ENCODE measurements at places on chromosomes 2 and 18.

- no peak for DNase-seq
These were observed 37.7 kb downstream of the ANKRD12 start for GRCh38 chr18:9174302-9174701.

GRCh38 chr2:115779085-115779632 is 1336.7 kb downstream of the DPP10 start:
- no peak for DNase-seq

GRCh38 chr2:113174376-113174750 is 592 bp downstream of the PSD4 start:
- DNase-seq, result no peak

- peak; percentile 25 for DNase-seq
These were observed 66.9 kb upstream of the SMAD2 start for GRCh38 chr18:47997338-47997780.

- peak; percentile 11 for DNase-seq
These were observed 252.9 kb downstream of the PRKCE start for GRCh38 chr2:45904267-45904945.

GRCh38 chr2:65731476-65731875 is 299.1 kb upstream of the SPRED2 start:
- no peak for DNase-seq

DNA sequence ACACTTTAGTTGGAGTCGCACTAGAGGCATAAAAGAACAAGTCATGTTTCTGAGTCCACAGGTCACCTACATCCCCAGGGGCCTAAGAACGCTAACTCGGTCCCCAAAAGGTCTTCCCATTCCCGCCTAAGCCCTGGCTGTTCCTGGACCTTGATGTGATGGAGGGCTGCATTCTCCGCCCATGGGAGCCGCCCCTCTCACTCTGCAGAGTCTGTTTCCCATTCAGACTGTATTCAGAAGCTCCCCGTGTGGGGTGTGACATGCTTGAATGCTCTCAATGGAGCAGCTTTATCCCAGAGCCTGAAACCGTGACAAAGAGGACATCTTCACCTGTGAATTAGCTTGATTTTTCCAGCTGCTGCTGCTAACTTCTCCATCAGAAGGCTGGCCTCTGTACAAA is 319.0 kb upstream of the KLHL29 start:
- no peak for DNase-seq

GRCh38 chr2:95350774-95351597 is 51.5 kb upstream of the FAHD2A start:
- DNase-seq, result no peak

DNA sequence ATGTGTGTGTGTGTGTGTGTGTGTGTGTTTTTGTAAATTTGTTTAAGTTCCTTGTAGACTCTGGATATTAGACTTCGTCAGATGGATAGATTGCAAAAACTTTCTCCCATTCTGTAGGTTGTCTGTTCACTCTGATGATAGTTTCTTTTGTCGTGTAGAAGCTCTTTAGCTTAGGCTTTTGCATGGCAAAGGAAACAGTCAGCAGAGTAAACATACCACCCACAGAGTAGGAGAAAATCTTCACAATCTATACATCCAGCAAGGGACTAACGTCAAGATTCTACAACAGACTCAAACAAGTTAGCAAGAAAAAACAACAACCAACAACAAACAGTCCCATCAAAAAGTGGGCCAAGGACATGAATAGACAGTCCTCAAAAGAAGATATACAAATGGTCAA is 336.7 kb upstream of the ATP5MC3 start:
- DNase-seq, result no peak

DNA sequence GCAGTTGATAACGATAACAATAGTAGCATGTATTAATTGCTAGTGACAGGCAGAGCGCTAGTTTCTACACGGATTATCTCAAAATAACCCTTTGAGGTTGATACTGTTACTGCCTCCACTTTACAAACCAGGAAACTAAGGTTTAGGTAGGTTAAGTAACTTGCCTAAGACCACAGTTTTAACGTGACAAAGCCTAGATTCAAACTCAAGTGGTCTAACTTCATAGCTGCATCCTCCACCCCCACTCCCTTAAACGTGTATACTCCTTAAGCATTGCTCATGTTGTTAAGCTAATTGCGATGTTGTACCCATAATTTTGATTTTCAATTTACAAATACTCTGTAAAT is 1.2 kb downstream of the ME2 start:
- DNase-seq, result no peak

DNA sequence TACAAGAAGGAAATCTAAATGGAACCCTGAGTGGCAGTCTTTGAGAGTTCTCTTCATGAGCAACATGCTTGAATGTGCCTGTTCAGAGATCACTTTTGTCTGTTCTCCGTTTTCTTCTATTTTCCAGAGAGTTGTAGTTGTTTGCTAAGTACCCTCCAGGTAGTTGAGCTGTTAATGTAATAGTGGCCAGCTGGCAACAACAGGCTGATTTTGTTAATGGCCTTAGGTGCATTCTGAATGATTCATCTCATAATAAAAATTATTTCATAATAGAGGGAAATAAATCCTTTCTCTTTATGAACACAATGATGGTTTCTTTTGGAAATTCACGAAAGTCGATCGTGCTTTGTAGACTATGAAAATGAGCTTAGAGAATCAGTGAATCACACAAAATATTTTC is 136.8 kb downstream of the LRP1B start:
- DNase-seq, result no peak

DNA sequence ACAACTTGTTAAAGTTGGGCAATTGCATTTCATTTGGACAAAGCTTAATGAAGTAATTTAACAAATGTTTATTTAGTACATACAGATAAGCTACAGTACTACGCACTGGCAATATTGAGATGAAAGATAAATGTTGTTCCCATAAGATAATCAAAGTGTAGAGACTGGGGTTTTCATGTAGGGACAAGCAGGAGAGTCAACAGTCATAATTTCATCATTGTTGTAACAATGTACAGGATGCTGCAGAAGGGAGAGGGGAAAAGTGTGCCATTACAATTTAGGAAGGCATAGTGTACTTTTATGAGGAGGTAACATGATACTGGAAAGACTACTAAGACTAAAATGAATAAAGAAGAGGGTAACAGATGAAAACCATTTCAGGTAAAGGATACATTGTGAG is 441.6 kb downstream of the ERBB4 start:
- no peak for DNase-seq

DNA sequence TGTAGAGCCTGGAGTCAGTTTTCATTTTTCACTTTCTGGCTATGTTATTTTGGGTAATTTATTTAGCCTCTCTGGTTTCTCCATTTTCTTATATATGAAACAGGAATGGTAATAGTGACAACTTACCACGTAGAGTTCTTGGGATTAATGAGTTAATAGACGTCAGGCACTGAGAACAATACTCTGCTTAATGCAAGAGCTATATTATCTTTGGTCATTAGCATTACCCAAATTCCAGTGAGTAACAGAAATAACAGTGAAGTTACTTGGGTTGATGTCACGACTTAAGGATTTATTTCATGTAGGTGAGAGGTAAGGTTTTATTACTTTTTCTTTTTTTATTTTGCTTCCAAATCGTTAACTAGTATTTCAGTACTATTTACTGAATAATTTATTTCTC is 601.0 kb upstream of the GCFC2 start:
- DNase-seq, result no peak

GRCh38 chr2:240426845-240427721 is 8.4 kb upstream of the GPC1 start:
- no peak for DNase-seq

DNA sequence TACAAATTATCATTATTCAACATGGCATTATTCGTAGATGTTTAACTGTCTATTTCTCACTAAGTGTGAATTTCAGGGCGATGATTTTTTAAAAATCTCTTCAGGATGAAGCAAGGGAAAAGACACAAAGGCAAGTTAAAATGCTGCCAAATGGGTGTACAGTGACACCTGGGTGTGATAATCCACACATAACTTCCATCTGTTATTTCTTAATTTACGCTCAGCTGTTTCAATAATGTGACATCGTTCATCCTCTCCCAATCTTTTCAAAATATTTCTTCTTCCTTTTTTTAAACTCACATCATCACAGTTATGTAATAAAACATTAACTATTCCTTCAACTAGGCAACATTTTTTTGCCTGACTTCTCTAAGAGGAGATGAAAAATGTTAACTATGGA is 10.6 kb downstream of the PDE1A start:
- no peak for DNase-seq

DNA sequence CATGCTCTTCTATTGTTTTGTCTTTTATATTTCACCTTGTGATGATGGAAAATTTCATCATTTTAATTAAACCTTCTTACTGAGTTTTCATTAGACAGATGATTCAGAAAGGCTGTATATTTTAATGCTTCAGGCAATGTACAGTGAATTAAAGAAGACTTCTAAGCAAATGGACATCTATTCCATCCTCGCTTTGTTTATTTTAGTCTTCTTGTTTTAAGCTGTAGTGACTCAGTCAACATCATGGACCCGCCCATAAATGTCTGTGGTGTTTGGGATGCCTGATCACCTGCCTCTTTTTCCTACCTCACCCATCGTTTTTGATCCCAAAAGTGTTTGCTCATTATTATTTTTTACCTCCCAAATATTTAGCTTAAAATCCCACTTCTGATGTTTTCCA is 43.1 kb downstream of the KYNU start:
- DNase-seq, result no peak

DNA sequence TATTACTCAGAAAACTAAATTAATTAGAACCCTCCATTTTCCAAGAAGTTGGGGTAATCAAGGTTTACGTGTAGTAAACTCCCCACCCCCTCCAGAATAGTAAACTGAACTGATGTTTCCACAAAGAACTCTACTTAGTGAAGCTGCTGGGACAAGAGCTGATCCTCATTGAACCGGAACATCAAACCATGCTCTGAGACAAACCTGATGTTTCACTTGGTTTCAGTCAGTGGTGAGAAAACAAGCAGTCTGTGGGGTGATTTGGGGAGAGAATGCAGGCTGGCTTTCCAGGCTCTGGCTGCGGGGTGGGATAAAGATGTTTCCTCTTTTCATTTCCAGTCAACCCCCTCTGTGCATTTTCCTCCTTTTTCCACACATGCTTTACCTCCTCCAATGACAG is 38.2 kb downstream of the CELF4 start:
- DNase-seq, result no peak

- no peak for DNase-seq
These were observed 1757.3 kb upstream of the PIK3C3 start for GRCh38 chr18:40197711-40198110.

- no peak for DNase-seq
These were observed 32.1 kb downstream of the HK2 start for GRCh38 chr2:74865770-74866674.

- no peak for DNase-seq
These were observed 11.6 kb downstream of the B3GNT2 start for GRCh38 chr2:62207491-62207890.

DNA sequence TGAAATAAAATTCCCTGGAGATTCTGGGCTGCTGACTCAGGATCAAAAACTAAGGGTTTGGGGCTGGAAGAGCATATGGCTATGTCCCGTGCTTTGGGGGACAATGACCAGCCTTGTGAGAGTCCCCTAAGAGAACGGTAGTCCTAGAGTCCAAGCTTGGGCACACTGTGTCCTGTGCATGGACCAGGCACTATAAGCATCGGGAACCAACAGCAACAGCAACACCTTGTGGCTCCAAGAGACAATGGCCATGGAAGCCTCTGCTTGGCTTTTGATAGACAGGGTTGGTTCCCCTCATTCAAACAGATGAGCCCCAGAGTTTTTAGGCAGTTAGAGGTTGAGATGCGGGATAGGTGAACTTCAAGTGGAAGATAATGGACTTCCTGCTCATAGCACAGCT is 294.4 kb upstream of the CHAC2 start:
- DNase-seq, result no peak

- DNase-seq, result no peak
These were observed 209.8 kb downstream of the CELF4 start for GRCh38 chr18:37355772-37356171.

GRCh38 chr18:61530681-61531080 is 197.5 kb downstream of the CDH20 start:
- DNase-seq, result no peak

DNA sequence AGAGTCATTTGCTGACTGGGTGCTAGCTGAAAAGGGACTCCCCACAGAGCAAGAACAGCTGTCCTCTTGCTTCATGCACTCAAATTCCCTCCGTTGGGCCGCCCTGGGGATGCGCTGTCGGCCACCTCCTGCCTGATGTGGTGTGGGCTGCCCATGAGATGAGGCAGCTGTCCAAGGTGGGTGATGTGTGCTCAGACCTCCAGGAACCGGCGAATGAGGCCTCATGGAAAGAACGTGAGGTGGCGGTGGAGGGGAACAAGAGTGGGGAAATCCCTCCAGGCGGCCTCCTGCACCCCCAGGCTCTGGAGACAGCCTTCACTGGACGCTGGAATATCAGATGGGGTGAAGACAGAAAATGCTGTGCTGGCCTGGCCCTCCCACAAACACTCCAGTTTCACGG is 79.8 kb downstream of the LONRF2 start:
- no peak for DNase-seq

- no peak for DNase-seq
These were observed 110.4 kb downstream of the ADCYAP1 start for GRCh38 chr18:1014951-1015624.

DNA sequence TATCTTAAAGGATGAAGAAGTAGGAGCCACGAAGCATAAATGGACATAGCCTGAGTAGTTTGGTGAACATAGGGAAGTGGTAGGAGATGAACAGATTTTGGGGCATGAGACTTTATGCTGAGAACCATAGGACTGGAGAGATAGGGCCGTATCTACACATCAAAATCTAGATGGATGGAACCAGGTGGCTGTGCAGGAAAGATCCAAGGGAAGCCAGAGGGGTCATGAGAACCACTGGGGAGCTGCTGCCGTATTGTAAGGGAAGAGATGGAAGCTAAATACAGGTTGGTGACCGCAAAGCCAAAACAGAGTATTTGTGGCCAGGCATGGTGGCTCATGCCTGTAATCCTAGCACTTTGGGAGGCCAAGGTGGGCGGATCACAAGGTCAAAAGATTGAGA is 124.3 kb downstream of the TRIB2 start:
- DNase-seq, result no peak

GRCh38 chr2:229575569-229576315 is 138.6 kb downstream of the DNER start:
- DNase-seq, result no peak

Data from stimulated activated CD4-positive, alpha-beta T cell treated with anti-CD3 and anti-CD28 coated beads, Interleukin-15, amount 100 ng/mL, for 48 hours (primary cell).